ENCODE measurements at places on chromosomes 6 and 20.

DNA sequence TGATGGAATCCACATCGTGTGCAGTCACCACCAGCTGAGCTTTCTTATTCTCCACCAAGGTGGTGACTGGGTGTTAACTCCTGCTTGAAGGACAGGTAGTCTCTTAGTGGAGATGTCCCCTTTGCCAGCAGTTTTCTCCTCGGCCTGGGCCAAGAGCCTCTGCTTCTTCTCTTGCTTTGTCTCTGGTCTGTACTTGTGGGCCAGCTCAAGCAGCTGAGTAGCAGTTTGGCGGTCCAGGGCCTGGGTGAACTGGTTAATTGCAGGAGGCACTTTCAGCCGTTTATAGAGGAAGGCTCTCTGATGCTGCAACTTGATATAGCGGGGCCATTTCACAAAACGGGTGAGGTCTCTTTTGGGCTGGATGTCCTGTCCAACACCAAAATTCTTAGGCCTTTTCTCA, 76.0 kb upstream of the NNAT start:
- no peak for DNase-seq

- no peak for DNase-seq
These were observed 109.9 kb downstream of the UTRN start for GRCh38 chr6:144395014-144395413.

DNA sequence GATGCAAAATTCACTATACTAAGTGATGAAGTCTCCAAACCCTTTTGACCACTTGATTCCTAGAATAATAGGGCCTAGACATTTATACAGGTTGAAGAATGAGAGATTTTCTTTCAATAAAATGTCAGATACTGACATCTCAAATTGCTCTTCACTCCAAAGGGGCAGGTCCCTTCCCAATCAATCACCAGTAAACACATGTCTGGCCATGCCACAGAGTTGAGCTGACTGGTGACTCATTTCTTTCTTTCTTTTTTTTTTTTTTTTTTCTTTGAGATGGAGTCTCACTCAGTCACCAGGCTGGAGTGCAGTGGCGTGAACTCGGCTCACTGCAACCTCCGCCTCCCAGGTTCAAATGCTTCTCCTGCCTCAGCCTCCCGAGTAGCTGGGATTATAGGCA, 388.6 kb upstream of the BTBD3 start:
- DNase-seq = no peak

DNA sequence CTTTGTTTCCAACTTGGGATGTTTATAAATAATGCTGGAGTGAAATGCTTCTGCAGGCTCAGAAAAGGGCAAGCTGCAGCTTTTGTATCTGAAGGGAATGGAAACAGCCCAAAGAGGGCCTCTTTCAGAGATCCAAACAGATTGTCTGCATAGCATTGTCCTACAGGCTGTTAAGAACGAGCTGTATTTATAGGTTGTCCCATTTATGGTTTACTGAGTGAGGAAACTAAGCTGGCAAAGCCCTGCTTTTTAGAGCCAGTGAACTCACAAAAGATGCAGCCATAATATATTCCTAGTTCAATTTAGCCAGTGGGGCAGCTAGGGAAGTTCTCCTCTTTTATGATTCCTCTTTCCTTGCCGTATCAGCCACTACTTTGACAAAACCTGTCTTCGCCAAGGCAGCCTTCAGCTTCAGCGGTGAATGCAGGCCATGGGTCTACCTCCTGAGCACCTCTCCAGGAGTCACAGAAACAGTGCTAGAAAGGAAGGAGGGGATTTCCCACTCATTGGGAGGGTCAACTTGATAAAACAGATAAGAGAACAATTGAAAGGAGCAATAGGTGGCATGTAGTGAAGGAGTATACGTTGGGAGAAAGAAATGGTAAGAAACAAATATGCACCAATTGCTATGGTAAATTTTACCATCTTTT, 15.0 kb downstream of the KIAA0319 start:
- DNase-seq = no peak

DNA sequence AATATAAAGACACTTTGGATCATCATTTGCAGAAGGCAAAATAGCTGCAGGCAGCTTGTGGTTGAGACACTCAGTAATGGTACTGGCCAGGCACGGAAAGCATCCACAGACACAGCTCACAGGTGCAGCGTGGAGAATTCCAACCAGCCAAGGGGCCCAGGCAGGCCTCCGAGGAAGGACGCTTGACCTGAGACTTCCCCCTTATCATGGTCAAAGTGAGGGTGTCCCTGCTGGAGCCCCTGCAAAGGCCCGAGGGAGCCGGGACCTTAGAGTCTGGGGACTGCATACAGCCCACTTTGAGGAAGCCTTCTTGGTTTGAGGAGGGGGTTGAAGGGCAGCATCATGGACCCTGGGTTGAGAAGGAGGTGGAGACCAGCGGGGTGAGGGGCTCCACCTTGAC, 15.1 kb upstream of the MYT1 start:
- DNase-seq = peak; percentile 10

DNA sequence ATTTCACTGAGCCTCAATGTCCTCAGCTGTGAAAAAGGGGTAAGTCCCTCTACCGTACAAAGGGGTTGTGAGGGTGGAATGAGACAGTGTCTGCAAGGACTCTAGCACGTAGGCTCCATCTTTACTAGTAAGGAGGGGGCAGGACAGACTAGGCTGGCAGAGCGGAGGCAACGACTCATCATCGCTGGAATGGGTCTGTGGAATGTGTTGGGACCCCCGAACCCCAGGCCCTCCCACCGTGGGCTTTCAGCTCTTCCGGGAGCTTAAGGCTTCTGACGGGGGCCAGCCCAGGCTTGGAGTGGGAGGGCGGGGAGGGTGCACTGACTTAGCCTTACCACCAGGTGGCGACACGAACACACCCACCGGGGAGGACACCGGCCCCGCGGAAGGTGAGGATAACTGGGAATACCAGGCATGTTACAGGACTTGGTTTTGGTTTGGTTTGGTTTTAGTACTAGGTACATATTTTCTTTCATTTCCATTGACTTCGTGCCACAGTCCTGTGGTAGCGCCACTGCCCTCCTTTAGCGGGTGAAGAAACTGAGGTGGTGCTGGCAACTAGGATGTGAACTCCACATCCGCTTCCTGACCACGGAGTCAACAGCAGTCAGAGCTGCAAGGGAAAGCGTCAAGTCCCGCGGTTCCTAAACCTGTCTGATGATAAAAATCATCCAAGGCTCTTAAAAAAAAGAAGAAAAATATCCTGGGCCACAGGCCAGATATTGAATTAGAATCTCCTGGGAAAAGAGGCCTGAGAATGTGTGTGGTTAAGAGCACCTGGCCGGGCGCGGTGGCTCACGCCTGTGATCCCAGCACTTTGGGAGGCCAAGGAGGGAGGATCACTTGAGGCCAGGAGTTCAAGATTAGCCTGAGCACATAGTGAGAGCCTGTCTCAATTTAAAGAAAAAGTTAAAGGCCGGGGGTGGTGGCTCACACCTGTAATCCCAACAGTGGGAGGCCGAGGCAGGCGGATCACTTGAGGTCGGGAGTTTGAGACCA, 10.3 kb upstream of the TULP1 start:
- peak; percentile 74 for DNase-seq

GRCh38 chr6:152701081-152701862, 3.6 kb downstream of the MYCT1 start:
- no peak for DNase-seq

GRCh38 chr6:21745543-21746337, 152.2 kb downstream of the SOX4 start:
- DNase-seq = no peak

GRCh38 chr6:7502743-7503142, 38.7 kb upstream of the DSP start:
- DNase-seq = no peak

GRCh38 chr20:36541227-36541767, at the start of gene MYL9:
Gene MYL9 (plus strand): TSS chr20:36541519. CDS start chr20:36544885, 3,366 bp downstream.
- peak; percentile 95 for DNase-seq

GRCh38 chr6:11011787-11012234, 32.3 kb downstream of the ELOVL2 start:
- no peak for DNase-seq

- peak; percentile 36 for DNase-seq
These were observed 7.4 kb downstream of the ADAM33 start for GRCh38 chr20:3674447-3674846.

GRCh38 chr6:27251112-27251605, 3.7 kb downstream of the PRSS16 start:
- DNase-seq = peak; percentile 47

GRCh38 chr6:25694366-25694765, 42.4 kb downstream of the SCGN start:
- no peak for DNase-seq

DNA sequence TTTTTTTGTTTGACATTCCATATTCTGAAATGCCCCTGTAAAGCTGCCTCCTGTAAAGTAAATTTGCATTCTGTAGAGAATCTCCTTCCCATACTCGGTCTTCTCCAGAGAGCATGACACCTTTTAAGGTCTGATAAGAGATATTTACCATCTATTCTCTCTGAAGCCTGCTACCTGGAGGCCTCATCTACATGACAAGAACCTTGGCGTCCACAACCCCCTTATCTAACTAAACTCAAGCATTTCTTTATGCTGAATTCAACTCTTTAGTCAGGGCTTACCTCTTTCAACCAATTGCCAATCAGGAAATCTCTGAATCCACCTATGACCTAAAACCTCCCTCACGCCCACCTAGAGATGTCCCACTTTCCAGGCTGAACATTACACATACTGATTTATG, 51.6 kb downstream of the FAM184A start:
- no peak for DNase-seq

- no peak for DNase-seq
These were observed 89.3 kb downstream of the CAP2 start for GRCh38 chr6:17482711-17483110.

DNA sequence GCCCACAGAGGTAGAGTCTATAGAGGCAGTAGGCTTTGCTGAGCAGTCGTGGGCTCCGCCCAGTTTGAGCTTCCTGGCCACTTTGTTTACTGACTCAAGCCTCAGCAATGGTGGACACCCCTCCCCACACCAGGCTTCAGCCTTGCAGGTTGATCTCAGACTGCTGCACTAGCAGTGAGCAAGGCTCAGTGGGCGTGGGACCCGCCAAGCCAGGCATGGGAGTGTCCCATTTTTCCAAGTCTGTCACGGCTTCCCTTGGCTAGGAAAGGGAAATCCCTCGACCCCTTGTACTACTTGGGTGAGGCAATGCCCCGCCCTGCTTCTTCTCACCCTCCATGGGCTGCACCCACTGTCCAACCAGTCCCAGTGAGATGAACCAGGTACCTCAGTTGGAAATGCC, 135.3 kb upstream of the NT5E start:
- DNase-seq = no peak

DNA sequence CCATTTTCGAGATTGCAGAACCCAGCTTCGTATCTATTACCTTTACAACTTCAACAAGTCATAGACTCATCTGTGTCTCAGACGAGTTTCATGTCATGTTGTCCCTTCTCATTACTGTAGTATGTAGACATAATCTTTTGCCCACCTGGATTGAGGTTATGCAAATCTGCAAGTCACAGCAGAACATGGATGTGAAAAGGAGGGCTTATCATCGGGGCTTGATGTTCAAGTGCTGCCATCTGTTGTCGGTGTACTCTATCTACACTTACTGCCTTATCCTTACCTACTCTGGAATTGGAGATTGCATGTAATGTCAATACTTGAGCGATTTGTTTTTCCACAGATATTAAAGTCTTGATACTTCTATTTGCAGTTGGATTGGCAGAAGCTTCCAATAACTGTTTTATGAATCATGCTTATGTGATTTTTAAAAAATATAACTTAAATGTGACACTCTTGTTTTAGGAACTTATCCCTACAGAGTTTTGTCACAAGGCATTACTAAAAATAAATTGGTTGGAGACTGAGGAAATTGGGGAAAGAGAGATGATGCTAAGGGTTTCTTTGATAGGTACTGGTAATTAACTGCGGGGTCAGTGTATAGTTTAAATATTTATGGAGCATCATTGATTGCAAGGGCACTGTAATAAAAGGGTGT, 3.0 kb upstream of the GOPC start:
- no peak for DNase-seq

GRCh38 chr20:23331450-23332350, 18.9 kb upstream of the NXT1 start:
- no peak for DNase-seq

GRCh38 chr6:157667211-157668008, 155.6 kb upstream of the SNX9 start:
- no peak for DNase-seq

- no peak for DNase-seq
These were observed 6.3 kb upstream of the FOXF2 start for GRCh38 chr6:1382883-1383728.

- no peak for DNase-seq
These were observed 23.6 kb downstream of the DDX43 start for GRCh38 chr6:73418081-73418741.

DNA sequence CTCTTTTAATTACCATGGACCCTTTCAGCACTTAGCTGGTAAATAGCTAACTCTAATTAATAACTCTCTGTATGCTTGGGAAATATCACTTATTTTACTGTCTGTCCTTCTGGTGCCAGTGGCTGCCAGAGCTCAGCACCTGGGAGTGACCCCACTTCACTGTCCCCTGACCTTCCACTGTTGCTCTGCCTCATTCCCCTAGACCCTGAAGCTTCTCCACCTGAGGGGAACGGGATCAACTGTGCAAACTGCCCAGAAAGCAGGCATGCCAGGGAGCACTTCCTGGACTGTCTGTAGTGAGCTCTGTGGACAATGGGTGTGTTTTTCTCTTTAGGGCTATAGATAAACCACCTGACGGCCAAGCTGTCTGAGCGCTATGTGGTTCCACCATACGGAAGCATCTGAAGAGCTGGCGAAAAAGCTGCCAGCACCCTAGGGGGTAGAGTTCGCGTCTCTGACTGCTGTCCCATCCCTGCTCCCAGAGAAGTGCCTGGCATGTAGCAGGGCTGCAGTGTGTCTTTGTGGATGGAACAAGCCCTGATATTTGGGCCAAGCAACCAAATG, 106.3 kb upstream of the FOXA2 start:
- DNase-seq = no peak

DNA sequence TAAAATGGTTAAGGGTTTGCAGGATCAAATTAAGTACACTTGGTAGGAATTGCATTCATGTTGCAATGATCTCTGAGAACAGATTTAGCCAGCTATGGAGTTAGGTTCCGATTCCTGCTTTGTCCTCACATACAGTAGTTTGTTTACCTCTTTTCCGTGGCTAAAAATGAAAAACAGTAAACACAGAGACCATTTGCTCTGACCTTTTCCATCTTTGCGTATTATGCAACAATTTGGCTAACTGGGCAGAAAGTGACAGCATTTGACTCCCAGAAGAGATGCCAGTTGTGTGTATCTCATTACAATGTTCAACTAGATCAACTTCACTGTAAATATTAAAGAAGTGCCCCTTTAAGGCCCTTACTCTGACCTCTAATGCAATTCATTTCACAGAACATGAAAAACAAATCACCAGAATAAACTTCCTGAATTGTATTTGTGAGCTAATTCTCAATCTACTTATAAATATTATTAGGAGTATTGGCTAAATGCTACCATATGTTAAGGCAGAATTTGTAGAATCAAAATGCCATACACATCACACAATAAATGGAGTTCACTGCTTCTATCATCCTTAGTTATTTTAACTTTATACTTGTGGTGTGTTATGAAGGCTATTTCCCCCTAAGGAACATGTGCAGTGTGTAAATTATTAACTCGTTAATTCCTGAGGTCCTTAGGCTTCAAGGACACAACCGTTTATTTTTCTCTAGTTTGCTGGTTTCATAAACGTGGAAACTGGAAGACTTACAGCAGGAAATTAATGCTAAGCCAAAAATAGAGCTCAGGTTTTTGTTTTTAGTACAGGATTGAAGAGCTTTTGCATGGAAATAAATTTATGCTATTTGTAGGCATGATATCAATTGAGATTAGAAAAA, 380.7 kb upstream of the CITED2 start:
- DNase-seq = no peak
